Activated naive CD4-positive, alpha-beta T cell treated with anti-CD3 and anti-CD28 coated beads for 36 hours (primary cell): ENCODE measurements at places on chromosomes 1 and 21.

DNA sequence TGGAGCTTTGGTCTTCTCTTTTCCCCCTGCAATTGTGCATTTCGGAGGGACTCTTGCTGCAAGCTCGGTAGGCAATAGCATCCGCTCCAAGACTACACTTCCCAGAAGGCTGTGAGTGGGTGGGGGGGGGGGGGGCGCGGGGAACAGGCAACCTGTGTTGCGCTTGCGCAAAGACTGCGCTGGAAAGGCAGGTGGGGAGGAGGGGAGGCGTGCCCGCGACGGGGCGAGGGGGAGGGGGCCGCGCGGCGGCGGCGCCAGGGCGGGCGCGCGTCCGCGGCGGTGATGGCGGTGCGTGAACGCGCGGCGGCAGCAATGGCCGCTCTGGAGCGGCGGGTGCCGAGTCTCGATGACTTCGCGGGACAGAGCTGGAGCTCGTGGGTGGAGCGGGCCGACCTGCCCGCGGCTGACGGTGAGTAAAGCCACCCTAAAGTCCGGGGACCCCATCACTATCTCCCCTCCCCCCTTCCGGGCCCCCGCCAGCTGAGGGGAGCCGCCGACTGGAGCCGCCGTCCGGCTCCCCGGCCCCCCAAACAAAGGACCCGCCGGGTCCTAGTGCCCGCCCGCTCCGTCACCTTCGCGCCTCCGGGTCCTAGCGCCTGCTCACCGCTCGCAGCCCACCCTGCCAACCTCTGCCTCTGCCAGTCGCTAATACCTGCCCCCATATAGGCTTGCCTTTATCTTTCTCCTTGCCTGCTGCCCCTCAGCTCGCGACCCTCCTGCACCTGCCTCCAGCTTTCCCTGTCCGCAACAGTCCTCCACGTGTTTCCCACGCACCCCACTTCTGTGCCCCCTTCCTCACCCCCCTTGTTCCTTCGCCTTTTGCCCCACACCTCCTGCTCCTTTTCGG is at the start of gene ATXN7L2:
Gene ATXN7L2, plus strand, starts transcription at position 234 of the 847 bp plus-strand sequence. Its CDS starts 49 bp downstream, at position 283.
- DNase-seq, result peak; percentile 93

DNA sequence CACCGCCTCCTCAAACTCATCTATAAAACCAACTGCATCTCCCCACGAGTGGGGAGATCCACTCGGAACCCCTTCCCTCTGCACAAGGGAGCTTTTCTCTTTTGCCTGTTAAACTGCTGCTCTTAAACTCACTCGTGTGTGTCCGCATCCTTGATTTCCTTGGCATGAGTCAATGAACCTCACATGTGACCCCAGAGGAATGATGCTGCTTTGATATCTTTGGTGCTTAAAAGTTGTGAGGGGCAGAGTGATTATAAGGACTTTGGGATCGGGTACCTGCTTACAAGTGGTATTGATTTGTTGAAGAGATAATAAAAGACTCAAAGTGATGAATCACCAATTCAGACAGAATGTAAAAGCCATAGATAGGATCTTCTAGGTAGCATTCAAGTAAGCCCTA is 125.3 kb downstream of the GREM2 start:
- no peak for DNase-seq

DNA sequence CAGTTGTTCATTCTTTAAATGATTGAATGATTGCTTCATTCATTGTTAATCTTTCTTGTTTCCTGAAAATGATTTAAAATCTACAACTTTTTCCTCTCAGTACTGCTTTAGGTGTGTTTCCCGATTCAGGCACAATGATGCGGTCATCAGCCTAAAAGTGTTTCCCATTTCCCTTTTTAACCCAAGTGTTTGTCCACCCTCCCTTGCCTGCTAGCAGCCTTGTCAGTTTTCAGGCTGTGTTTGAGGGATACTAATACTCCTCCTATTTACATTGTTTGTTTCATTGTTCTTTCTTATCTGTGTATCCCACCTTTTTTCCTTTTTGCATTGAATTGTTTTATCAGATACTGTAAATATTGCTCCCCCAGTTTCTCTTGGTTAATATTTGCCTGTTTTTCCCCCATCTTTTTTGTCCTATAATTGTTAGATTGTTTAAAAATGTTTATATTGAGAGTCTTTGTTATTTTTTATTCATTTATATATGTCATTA is 131.1 kb downstream of the KIAA0319L start:
- no peak for DNase-seq

- DNase-seq, result peak; percentile 53
Measured at GRCh38 chr1:42747125-42747524, 7.1 kb upstream of the CLDN19 start.
